Left lung (tissue), 14 donors: ENCODE measurements at places on chromosomes 7 and 10. TPM values are rescaled to one million over a fixed set of nuclear protein-coding genes. Genes with fewer than 3 reads are reported as not detected.

Gene RADIL
- total RNA-seq: 8.0 TPM

GRCh38 chr7:102866535-102867215, 46.1 kb upstream of the LRRC17 start:
- DNase-seq: no peak

- DNase-seq: peak; percentile 12
Observed at GRCh38 chr7:91657483-91658071, 222.9 kb downstream of the MTERF1 start.

DNA sequence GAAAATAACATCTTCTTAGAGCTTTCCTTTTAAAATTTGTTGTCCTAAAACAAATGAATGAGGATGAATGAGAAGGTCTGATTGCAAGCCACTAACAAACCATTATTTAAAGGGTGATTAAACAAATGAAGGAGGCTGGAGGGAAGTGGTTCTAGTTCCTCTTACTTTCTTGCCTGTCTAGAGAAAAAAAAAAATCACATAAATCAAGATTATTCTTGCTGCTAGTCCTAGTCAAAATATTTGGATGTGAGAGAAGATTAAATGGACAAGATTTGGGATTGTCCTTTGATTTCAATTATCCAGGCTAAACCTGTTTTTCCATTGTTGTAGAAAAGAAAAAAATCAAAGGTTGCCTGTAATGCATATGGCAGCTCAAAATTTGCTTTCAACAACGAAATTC, 3.3 kb downstream of the SKAP2 start:
- no peak for DNase-seq

DNA sequence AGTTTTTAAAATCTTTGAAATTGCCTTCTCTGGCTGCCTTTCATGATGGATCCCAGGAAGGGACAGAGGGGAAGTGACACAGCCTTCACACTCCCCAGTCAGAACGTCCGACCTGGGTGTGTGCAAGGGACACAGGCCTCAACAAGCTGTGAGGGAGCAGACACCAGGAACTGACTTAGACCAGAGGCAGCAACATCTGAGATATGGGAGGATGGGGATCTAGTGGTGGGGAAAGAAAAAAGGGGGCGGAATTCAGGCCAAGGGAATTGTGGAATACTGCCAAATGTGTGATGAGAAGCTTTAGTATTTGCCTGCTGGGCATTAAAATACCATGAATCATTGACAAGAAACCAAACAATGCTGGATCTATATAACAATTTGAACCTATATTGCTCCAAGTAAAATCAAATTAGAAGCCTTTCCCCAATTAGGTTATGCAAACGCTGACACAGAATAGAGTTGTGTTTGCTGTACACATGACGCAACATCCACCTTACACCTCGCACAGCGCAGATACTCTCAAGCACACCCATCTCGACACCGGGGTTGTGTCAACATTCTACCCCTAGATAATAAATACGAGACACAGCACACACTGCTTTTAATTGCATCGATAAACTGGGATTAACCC, 17.2 kb upstream of the MNX1 start:
- no peak for DNase-seq

DNA sequence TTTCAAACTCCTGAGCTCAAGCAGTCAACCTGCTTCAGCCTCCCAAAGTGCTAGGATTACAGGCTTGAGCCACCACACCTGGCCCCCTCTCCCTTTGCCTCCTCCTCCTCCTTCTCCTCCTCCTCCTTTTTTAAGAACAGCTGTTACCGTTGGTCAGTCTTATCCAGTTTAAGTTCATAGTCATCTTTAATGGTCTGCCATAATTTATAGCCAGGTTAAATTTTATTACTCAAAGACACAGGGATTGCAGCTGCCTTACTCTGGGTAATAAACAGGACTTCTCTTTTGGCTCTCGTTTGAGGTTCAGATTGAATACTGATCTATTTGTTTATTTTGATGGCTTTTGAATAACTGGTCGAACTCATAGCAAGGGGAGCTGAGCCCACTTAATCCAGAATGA, 35.2 kb downstream of the ATOH7 start:
- no peak for DNase-seq

Gene MINPP1
- 19.5 TPM for total RNA-seq

Gene AGR2
- 182 TPM for total RNA-seq

- no peak for DNase-seq
Observed at GRCh38 chr7:104950754-104951153, 63.3 kb upstream of the KMT2E start.

Gene RBM28
- 37.5 TPM for total RNA-seq

Gene CRYGN
- not detected for total RNA-seq

Gene NPM3
- 31.7 TPM for total RNA-seq

- peak; percentile 77 for DNase-seq
Observed at GRCh38 chr7:1895664-1896515, 225.8 kb downstream of the ELFN1 start.

Gene DNAH11
- total RNA-seq: 2.8 TPM

- peak; percentile 38 for DNase-seq
Observed at GRCh38 chr7:92461027-92462003, 14.0 kb downstream of the GATAD1 start.

- no peak for DNase-seq
Observed at GRCh38 chr7:13288516-13288915, 601.1 kb downstream of the ARL4A start.

Gene INTS1
- total RNA-seq: 80.9 TPM

Gene RASSF4
- 52.2 TPM for total RNA-seq

- no peak for DNase-seq
Observed at GRCh38 chr10:101834341-101834740, 9.3 kb downstream of the KCNIP2 start.

Gene GBX1
- not detected for total RNA-seq

Gene ELFN1
- 1.6 TPM for total RNA-seq

- DNase-seq: peak; percentile 43
Observed at GRCh38 chr10:91689731-91690168, 56.9 kb upstream of the PPP1R3C start.

GRCh38 chr10:71547312-71547711, 150.6 kb downstream of the CDH23 start:
- no peak for DNase-seq

- DNase-seq: no peak
Observed at GRCh38 chr10:100828738-100829096, 83.3 kb downstream of the PAX2 start.

- no peak for DNase-seq
Observed at GRCh38 chr7:156919132-156919713, 26.2 kb upstream of the LMBR1 start.

Gene SNX10
- 25.7 TPM for total RNA-seq

- no peak for DNase-seq
Observed at GRCh38 chr10:100886091-100886490, 26.7 kb upstream of the SLF2 start.

DNA sequence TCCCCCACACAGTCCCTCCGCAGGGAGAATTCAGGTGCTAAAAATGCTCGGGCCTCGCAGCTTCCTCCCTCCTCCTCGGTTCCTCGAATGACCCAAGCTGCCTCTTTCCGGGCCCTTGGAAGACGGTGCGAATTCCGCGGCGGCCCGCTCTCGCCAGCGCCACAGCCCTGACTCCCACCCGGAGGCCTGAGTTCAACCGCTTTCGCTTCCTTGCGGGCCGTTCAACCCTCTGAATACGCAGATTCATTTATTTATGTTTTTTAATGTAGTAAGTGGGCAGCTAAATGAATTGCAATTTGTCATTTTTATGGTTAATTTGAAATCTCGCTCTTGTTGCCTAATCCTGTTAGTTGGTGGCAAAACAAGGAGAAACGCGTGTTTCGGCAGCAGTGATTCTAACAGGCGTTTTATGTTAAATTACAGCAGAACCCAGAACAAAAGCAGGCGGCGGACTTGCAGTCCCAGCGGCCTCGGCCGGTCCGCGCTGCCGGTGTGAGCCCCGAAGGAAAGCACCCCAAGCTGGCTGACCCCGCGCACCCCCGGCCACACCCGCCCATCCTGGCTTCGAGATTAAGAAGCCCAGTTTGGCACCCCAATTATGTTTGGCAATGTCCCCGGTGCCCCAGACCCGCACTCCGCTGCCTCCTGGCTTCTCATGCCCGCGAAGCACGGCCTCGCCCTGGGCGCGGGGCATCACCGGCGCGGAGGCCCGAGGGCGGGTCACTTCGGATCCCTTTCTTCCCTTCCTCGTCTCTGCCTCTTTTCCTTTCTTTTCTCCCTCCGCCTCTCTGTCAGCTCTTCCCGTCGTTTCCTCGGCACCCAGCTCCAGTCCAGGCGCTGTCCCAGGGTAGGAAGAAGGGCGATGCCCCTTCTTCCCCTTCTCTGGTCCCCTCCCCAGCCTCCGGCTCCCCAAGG, 75.9 kb downstream of the INSIG1 start:
- DNase-seq: no peak

Gene SEMA3E
- 4.1 TPM for total RNA-seq

Gene GPR15LG
- total RNA-seq: not detected

Gene HOXA10
- total RNA-seq: 0.55 TPM

DNA sequence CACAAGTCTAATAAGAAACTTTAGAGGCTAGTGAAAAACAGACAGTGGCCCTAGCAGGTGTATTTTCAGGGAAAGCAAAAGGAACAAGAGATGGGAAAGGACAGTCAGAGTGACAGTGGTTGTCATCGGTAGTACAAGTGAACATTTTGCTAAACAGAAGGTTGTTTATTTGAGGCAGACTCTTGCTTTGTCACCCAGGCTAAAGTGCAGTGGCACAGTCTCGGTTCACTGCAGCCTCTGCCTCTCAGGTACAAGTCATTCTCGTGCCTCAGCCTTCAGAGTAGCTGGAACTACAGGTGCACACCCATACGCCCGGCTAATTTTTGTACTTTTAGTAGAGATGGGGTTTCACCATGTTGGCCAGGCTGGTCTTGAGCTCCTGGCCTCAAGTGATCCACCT, 195.8 kb downstream of the RELN start:
- no peak for DNase-seq

Gene PNLIPRP3
- 0.42 TPM for total RNA-seq

- no peak for DNase-seq
Observed at GRCh38 chr10:22683140-22683389, 31.3 kb downstream of the PIP4K2A start.

Gene MBL2
- total RNA-seq: not detected

DNA sequence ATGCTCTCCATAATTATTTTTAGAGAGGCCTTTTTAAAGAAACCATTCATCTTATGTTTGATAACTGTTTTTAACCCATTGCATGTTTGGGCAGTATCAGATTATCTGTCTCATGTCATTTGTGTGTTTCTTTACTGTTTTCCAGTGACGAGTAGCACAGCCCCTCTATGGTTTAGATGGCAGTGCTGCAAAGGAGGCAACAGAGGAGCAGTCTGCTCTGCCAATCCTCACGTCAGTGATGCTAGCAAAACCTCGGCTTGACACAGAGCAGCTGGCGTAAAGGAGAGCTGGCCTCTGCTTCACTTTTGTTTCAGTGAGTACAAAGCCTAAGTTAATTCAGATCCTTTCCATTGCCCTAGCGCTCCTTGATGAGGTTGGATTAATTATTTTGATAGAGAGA, 80.4 kb upstream of the GARIN1A start:
- DNase-seq: no peak

GRCh38 chr10:58107506-58107905, 160.2 kb downstream of the IPMK start:
- DNase-seq: no peak

GRCh38 chr10:43845121-43845520, 196.4 kb upstream of the ZNF32 start:
- no peak for DNase-seq

- DNase-seq: peak; percentile 62
Observed at GRCh38 chr7:155377838-155378579, 79.9 kb upstream of the EN2 start.

DNA sequence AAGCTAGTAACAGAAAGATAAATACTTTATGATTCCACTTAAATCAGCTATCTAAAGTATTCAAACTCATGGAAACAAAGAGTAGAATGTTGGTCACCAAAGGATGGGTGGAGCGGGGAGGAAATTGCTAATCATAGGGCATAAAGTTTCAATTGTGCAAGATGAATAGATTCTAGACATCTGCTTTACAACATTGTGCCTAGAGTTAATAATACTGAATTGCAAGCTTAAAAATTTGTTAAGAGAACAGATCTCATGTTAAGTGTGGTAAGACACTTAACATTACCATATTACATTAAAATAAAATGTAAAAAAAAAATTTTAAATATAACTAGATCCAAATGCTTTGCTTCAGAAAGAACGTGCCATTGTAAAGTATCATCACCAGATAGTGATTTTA, 411.1 kb upstream of the MBL2 start:
- no peak for DNase-seq

GRCh38 chr10:80537736-80538480, at the start of gene SH2D4B:
TSS of gene SH2D4B (plus strand) at chr10:80537902. CDS start at chr10:80538332, 430 bp downstream.
- DNase-seq: no peak

Gene SMO
- total RNA-seq: 14.7 TPM

Gene AGFG2
- 28.6 TPM for total RNA-seq

DNA sequence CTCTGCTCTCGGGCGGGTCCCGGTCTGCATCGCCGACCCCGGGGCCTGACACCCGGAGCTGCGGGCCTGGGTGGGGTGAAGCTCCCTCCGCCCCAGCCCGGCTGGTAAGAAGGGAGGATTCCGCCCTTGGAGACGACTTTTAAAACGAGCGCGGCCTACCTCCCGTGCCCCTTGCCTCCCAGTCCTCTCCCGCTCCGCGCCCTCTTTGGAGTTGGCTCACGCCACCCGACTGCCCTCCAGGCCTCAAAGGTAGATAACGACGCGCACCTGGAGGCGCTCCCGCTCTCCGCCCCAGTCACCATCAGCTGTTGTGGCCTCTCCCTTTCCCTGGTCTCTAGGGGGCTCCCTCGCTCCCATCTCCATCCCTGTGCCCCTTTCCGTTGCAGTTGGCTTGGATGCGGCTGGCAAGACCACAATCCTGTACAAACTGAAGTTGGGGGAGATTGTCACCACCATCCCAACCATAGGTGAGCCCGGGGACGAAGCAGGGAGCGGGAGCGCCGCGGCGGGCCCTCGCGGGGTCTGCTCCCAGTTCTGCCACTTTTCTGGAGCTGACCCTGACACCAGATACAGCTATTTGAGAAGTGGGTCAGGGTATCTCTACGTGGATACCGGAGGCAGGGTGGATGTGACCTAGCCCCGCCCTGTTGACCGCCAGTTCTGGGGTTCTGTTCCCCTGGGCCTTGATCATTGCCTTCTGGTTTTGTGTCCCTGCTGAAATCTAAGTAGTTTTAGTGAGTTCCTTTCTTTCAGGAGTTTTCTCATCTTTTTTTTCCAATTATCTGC, 679 bp downstream of the ARF5 start:
- DNase-seq: peak; percentile 70

Gene ITPRID1
- not detected for total RNA-seq

Gene FOXI2
- total RNA-seq: not detected

DNA sequence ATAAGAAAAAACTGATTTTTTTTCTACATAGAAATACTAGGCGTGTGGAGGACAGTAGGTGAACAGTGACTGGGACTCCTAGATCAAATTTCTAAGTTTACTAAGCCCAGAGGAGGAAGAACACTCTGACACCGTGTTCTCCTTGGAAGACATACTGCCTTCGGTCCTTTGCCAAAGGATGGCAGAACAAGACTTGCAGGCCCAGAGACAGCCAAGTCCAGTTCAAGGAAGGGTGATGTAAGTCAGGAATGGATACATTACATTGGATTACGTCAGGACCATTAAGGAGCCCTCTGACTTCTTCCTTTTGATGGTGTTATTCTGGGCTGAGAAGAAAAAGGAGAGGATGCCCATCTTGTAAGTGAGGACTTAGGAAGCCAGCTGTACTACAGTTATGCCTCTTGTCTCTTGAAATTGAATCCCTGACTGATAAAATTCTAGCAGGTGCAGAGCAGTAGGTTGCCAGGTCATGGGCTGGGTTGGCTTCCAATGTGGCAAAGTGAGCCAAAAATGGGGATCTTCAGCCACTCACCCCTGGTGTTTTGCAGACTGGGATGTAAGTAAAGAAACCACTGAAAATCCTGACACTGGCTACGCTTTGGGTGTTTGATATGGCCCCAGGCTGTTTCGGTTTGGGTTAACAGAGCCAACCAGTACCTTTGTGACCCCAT, 45.1 kb downstream of the RELN start:
- DNase-seq: no peak
